ENCODE measurements at places on chromosomes 4 and X. TPM values are rescaled to one million over a fixed set of nuclear protein-coding genes. Genes with fewer than 3 reads are reported as not detected.

NWD2 gene
- not detected for total RNA-seq

CLTRN gene
- 0.82 TPM for total RNA-seq

RASSF6 gene
- total RNA-seq: 0.72 TPM

SLC10A7 gene
- total RNA-seq: 2.8 TPM

SCD5 gene
- total RNA-seq: 6.8 TPM

MGARP gene
- 0.30 TPM for total RNA-seq

SNCA gene
- not detected for total RNA-seq

TMSB15A gene
- 0.60 TPM for total RNA-seq

PKD2 gene
- total RNA-seq: 20.3 TPM

CC2D2A gene
- total RNA-seq: 12.4 TPM

ODAPH gene
- total RNA-seq: not detected

NDST3 gene
- total RNA-seq: not detected

FGA gene
- total RNA-seq: 16.0 TPM

RNF113A gene
- total RNA-seq: 30.4 TPM

JAKMIP1 gene
- not detected for total RNA-seq

SMPX gene
- total RNA-seq: not detected

IQSEC2 gene
- 38.9 TPM for total RNA-seq

GPR143 gene
- total RNA-seq: 0.30 TPM

TLR1 gene
- 0.25 TPM for total RNA-seq

RTL3 gene
- total RNA-seq: 0.07 TPM

PDCL2 gene
- not detected for total RNA-seq

FATE1 gene
- not detected for total RNA-seq

FAM133A gene
- total RNA-seq: 0.93 TPM

BEX4 gene
- 2.4 TPM for total RNA-seq

CDX4 gene
- total RNA-seq: not detected

SCML1 gene
- total RNA-seq: 7.4 TPM

MAGEC3 gene
- not detected for total RNA-seq

PDE5A gene
- total RNA-seq: 0.36 TPM

DMP1 gene
- 0.06 TPM for total RNA-seq

TKTL2 gene
- not detected for total RNA-seq

FAM114A1 gene
- 37.2 TPM for total RNA-seq

NEUROG2 gene
- not detected for total RNA-seq

LPAR4 gene
- total RNA-seq: not detected

MYOZ2 gene
- not detected for total RNA-seq

HSFX2 gene
- total RNA-seq: 0.27 TPM

SMR3B gene
- total RNA-seq: not detected

TCEAL3 gene
- total RNA-seq: 23.5 TPM

DDX53 gene
- not detected for total RNA-seq

CYBB gene
- total RNA-seq: 0.05 TPM

STOX2 gene
- 2.1 TPM for total RNA-seq

AVPR2 gene
- not detected for total RNA-seq

STATH gene
- total RNA-seq: not detected

FAAH2 gene
- total RNA-seq: 0.13 TPM
